Neural progenitor cell (in vitro differentiated cells): ENCODE measurements at places on chromosomes 4 and X. TPM values are rescaled to one million over a fixed set of nuclear protein-coding genes. Genes with fewer than 3 reads are reported as not detected.

The ALPK1 gene
- 0.19 and 0.41 TPM in 2 replicates for total RNA-seq

The PAGE5 gene
- not detected in 2 replicates for total RNA-seq

The RIBC1 gene
- total RNA-seq: 0.62 and 1.5 TPM in 2 replicates

DNA sequence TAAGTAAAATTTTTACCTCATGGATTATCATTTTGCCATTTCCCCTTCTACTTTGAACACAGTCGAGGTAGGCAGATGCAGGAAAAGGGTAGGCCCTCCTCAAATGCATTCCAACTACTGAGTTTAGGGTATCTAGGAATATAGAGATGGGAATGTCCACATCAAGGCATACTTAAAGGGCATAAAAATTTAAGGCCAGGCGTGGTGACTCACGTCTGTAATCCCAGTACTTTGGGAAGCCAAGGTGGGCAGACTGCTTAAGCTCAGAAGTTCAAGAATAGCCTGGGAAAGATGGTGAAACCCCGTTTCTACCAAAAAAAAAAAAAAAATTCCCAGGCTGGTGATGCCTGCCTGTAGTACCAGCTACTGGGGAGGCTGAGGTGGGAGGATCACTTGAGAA is 146.5 kb downstream of the PDGFC start:
- no peak overlapping the region for H3K27ac ChIP-seq
- no peaks in the 10 kb centered on the region for H3K27me3 ChIP-seq
- DNase-seq: no peak
- no peak overlapping the region for H3K4me3 ChIP-seq
- H3K4me1 ChIP-seq: no peaks in the 10 kb centered on the region

GRCh38 chr4:110737931-110738330 is 115.1 kb upstream of the PITX2 start:
- H3K4me1 ChIP-seq: no peaks in the 10 kb centered on the region
- no peak overlapping the region for H3K27ac ChIP-seq
- no peaks in the 10 kb centered on the region for H3K27me3 ChIP-seq
- H3K4me3 ChIP-seq: no peak overlapping the region
- no peaks in the 10 kb centered on the region for H3K36me3 ChIP-seq
- DNase-seq: no peak
